ENCODE measurements at places on chromosomes 3 and 15.

- DNase-seq, result no peak
These were observed 73.0 kb downstream of the FAM43A start for GRCh38 chr3:194758716-194759115.

DNA sequence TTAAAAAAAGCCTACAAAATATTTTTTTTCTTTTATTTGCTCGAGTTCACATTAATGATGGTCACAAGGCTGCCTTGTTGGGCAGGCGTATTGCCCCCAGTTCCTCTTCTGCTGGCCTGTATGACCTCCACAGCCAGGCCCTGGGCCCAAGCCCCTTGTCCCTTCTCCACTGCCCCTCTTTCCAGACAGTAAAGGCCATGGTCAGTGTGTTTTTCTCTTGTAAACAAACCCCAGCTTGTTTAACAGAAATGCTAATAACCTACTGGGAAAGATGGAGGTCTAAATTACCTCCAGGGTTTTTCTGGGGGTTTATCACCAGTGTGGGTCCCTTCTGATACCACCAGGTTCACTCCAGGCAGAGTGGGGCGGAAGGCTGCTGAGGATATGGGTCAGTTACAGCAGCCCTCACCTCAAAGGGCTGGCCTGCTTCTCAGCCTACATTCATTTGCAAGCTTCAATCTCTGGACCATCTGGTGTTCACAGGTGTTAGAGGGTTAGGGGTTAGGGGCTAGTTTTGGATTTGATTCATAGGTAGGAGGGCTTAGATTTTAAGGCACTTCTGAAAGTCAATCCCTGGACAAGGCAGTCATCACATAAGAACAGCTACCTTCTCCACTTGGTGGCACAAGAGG, 2.0 kb upstream of the MANF start:
- DNase-seq, result no peak

- no peak for DNase-seq
These were observed 6.5 kb downstream of the TPM1 start for GRCh38 chr15:63048776-63049665.

GRCh38 chr15:39565851-39566250, 15.0 kb upstream of the THBS1 start:
- no peak for DNase-seq

DNA sequence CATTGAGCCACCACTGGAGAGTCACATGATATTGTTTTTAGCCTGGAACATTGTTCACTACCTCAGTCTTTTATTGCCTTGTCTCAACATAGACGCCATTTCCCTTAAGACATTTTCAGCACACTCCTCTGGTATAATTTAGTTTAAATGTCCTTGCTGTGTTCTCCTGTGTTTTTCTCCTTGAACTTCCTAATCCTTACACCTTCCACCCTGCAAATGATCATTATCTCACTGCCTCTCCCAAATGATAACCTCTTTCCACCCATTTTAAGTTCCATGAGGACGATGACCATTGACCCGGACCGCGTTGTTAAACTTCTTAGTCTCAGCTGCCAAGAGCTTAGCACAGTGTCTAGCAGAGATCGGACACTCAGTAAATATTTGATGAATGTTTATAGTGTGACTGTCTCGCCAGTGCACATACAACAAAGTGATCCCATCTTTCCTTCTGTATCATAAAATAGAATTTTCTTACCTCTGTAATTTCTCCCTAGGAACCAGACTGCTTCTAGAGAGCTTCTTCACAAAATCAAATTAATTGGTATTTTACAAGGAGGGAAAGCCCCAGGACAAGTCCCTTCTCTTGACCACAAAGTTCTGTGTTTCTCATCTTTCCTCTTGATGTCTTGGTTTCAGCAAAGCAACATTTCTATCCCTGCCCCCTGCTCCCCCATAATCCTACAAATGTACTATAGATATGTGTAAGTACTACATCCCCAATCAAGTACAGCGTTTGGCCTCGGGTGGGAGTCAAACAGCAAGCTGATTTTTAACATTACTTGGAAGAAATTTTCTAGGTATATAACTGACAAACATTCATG, 429.6 kb downstream of the LPP start:
- no peak for DNase-seq

DNA sequence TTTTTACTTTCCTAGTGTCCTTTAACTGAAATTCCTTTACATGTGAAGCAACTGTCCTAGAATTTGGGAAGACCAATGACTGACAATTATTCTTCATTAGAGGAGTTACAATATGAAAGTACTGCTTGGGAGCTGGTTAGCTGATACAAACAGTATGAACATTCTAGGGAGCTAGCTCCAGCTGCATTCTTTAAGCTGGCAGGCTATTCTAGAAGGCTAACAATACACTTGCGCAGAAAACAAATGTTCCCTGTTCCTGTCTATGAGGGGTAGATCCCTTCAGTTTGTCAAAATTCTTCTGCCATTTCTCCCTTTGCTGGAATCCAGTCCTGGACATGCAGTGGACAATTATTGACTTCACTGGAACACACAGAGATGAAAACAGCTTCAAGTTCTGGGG, 60.2 kb upstream of the NANOGP8 start:
- no peak for DNase-seq

DNA sequence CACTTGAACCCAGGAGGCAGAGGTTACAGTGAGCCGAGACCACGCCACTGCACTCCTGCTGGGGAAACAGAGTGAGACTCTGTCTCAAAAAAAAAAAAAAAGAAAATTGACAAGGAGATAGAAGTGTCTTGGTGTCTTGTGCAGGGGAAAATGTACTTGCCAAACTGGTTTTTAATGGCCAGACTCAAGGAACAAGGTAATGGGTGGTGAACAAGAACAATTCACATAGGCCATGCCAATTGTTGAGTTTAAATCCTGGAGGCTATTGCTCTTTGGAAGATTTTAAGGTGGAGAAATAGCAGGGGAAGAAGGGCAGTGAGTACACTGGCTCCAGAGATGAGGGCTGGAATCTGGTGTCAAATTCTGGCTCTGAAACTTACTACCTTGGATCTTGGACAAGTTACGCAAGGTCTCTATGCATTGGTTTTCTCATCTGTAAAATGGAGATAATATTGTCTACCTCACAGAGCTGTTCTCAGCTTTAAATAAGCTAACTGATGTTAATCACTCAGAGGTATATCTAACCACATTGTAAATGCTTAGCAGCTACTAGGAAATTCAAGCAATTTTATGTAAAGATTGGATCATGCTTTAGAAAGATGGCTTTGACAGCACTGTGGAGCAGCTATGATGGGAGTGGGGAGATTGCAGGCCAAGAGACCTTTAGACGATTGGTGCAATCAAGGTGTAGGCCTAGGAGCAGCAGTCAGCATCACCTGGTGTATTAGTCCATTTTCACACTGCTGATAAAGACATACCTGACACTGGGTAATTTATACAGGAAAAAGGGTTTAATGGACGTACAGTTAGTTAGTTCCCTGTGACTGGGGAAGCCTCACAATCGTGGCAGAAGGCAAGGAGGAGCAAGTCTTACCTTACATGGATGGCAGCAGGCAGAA, 78.3 kb downstream of the B3GALNT1 start:
- DNase-seq, result no peak

GRCh38 chr3:120649830-120650233, 32.2 kb downstream of the HGD start:
- no peak for DNase-seq

GRCh38 chr3:191889756-191890155, 428.8 kb downstream of the PYDC2 start:
- DNase-seq, result no peak

GRCh38 chr15:76368122-76368621, 31.6 kb downstream of the ISL2 start:
- DNase-seq, result no peak

GRCh38 chr3:104316118-104316517, 1050.6 kb upstream of the ALCAM start:
- DNase-seq, result no peak

DNA sequence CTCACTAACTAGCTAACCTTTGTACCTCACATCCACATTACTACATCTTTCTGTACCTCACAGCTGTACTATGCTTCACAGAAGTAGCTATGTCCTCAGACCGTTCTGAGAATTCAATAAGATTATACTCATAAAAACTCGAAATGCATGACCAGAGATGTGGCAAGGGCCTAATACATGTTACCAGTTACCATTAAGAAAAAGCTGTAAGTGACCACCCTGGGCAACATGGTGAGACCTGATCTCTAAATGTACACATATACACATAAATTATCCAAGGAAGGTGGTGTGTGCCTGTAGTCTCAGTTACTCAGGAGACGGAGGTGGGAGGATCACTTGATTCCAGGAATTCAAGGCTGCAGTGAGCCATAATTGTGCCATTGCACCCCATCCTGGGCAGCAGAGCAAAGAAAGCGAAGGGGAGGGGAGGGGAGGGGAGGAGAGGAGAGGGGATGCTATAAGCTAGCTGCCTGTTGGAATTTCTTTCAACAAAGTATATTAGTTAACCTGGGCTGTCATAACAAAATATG, 482.6 kb upstream of the ZNF717 start:
- DNase-seq, result no peak

DNA sequence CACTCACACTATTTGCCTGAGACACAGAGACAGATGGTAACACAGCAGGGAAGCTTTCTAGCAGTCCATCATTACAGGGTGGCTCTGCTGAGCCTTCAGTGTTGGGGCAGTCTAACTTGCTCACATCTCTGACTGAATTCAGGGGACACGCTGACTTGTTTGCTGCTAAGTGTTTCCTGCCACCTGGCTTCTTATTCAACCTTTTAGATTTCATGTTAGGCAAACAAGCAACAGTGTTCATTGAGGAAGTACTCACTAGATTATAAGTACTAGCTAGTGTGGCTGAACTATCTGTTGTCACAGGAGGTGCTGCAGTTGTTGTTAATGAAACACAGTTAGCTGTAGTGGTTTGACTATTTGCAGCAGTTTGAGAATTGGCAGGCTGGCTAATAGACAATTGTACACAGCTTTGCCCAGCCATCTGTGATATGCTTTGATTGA, 37.3 kb downstream of the USF3 start:
- DNase-seq, result no peak

DNA sequence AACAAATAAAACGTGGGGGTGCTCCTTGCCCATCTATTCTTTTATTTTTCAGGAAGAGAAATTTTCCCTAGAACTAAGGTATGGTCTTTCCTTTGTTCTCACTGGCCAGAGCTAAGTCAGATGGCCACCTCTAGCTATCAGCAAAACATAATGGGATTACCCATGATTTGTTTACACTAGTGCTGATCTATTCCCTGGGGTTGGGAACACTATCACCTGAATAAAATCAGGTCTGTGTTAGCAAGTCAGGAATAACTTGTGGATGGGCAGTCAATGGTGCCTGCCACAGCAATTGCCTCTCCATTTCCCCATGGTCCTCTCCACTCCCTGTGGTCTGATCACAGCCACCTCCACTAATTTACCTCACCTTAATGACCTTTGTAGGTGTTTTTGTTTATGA, 181.7 kb upstream of the CADPS start:
- no peak for DNase-seq

GRCh38 chr3:43180027-43180426, 74.1 kb upstream of the POMGNT2 start:
- no peak for DNase-seq

DNA sequence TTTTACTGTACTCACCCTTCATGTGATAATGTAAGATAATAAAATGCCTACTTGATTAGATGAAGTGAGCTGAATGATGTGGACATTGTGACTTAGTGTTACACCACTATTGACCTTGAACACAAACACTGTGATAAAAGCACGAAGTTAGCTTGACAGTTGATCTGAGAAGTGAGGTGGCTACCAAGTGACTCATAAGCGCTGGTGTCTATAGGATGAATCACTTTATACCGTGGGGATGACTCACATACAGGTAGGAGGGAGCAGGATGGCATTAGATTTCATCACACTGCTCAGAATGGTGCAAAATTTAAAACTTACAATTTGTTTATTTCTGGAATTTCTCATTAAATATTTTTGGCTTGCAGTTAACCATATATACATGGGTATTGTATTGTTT, 174.7 kb upstream of the CNTN3 start:
- DNase-seq, result no peak

DNA sequence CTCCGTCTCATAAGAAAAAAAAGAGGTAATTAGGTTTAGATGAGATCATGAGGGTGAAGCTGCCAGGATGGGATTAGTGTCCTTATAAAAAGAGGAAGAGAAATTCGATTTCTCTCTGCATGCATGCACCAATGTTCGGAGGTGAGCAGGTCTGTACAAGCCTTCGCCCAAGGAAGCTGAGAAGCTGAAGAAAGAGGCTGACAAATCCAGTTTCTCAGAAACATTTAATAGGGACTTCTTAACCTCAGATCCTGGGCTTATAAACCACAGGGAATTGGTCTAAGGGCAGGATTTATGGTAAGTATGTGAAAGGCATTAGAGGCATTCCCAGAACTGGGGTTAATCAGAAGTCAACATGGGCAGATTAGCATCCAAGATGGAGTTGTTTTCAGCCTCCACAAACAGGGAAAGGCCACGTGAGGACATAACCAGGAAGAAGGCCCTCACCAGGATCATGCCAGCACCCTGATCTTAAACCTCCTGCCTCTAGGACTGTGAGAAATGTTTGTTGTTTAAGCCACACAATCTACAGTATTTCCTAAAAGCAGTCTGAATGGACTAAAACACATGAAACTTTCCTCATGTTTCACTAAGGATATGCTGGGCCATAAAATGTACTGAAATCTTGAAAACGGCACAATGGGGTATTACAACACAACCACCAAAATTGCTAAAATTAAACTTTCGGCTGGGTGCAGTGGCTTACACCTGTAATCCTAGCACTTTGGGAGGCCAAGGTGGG, 11.3 kb downstream of the SHISA5 start:
- DNase-seq, result no peak

GRCh38 chr15:73965758-73966113, 26.4 kb downstream of the STOML1 start:
- DNase-seq, result no peak

DNA sequence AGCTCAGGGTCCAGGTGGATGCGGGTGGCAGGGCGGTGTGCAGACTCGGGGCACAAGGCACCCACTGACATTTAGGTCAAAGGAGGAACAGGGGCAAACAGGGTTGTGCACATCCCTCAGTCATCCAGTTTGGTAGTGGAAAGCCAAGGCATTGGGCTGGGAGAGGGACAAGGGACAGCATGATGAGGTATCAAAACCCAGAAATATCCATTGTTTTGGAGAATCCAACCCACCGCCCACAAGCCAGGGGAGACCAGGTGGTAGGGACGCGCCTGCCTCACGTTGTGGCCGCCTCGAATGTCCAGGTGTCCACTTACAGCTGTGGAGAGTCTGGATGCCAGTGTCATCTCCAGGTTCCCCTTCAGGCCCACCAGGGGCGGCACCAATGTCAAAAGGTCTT, 33.3 kb downstream of the SLC41A3 start:
- no peak for DNase-seq

GRCh38 chr3:43155464-43156121, 49.7 kb upstream of the POMGNT2 start:
- peak; percentile 68 for DNase-seq

GRCh38 chr15:100433304-100433703, 91.5 kb upstream of the ADAMTS17 start:
- DNase-seq, result no peak

- DNase-seq, result no peak
These were observed 23.9 kb downstream of the ILDR1 start for GRCh38 chr3:121998030-121998580.

GRCh38 chr3:151434151-151434890, 26.5 kb downstream of the IGSF10 start:
- no peak for DNase-seq

- no peak for DNase-seq
These were observed 19.9 kb downstream of the TMEM62 start for GRCh38 chr15:43153269-43153668.

- DNase-seq, result no peak
These were observed 58.4 kb upstream of the MINAR1 start for GRCh38 chr15:79373728-79374127.

Measured in tibial nerve (tissue), 4 donors.